ENCODE measurements at places on chromosomes 2 and 18.

DNA sequence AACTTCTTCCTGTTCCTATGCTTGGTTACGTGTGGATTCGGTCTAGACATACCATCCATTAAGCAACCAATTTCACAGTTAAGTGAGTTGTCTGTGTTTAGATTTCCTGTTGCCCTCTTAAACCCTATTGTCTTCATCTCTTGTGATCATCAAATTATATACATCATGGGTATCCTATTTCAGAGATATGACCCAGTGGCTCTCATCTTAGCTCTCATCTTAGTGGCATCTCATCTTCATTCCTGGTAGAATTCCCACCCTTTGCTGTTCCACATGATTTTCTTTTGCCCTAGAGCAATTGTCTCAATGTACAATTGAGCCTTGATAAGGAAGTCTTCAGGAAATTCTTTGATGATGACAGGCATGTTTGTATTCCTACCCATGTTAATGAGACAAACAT lies 29.4 kb upstream of the FN1 start:
- no peak for DNase-seq

GRCh38 chr2:2572393-2573204 lies 241.5 kb upstream of the MYT1L start:
- no peak for DNase-seq

DNA sequence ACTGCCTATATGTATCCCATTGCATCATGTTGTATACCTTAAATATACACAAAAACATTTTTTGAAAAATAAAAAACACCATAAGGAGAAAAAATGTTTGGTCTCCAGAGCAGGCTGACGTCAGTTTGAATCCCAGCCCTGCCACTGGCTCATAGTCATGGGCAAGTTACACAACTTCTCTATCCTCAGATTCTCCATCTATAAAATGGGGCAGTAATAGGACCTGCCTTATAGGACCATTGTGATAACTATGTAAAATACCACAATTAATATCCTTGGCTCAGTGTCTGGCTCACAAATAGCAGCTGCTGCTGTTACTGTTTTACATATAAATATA lies 135.6 kb downstream of the SMAD7 start:
- no peak for DNase-seq

GRCh38 chr2:239222706-239223309 lies 178.0 kb downstream of the HDAC4 start:
- DNase-seq, result no peak

DNA sequence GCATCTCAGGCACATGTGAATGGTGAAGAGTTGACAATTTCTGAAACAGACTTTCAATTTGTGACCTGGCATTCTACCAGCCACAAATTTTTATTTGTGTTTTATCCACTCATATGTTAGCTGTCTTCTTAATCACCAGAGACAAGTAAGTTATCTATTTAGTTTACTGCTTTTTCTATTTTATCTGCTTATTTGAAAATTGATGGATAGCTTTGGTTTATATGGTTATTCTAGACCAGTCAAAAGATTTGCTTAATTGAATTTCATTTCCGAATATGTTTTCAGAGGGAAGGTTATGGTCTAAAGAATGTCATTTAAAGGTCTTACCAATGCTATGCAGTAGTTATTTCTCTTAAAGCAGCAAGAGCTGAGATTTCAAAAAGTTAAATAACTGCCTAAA lies 43.5 kb upstream of the LRRTM1 start:
- DNase-seq, result no peak

DNA sequence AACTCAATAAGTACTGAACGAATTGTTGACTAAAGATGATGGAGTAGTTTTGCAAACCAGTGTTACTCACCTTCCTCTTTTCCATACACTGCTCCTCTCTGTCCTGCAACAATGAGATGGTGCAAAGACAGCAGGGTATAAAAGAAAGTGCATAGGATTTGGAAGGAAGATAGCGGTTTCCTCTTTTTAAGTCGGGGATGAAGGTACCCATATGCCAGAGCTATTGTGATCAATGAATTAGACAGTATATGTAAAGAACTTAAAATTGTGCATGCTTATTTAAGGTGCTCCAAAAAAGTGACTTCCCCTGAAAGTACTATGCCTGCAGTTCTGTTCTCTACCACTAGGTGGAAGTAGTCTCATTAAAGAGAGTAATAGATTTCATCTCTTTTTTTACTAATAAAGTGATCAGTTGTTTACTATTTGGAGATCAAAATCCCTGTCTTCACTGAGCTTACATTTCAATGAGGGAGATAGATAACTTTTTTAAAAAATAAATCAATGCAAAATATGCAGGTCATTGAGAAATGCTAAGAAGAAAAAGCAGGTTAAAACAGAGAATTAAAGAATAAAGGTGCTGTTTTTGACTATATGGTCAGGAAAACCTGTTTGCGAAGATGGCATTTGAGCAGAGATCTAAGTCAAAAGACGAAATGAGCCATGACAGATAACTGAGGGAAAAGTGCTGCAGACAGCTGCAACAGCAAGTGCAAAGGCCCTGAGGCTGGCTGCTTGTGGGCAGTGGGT lies 339.7 kb upstream of the SLC14A2 start:
- DNase-seq, result no peak

DNA sequence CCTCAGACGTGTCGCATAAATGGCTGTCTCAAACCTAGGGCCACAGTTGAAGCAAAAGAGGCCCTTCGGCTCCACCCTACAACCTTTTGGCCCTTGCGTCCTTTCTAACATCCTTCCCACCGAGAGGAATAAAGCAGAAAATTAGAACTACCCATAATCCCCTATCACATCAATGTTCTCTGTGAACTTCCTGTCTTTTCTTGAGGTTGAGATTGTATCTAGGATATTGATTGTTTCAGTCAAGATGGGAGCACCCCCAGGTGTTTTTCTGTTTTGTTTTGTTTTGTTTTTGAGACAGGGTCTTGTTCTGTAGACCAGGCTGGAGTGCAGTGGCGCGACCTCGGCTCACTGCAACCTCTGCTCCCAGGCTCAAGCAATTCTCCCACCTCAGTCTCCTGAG lies 23.6 kb downstream of the INPP5D start:
- DNase-seq, result no peak

DNA sequence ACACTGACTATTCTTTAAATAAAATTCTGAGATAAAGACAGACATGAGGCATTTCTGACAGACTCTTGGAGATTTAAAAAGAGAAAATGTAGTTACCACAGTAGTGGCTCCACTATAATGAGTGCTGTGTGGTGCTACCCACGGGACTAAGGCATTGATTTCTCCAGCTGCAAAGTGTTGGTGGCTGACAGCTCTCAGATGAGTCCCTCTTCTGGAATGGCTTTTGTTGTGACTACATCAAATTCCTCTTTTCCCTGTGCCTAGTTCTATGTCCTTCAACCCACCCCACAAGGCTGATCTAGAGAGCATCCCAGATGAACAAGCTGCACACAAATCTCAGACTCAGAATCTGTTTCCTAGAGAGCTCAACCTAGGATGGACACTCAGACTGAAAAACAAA lies 884.8 kb upstream of the ZEB2 start:
- no peak for DNase-seq

GRCh38 chr2:239826786-239827522 lies 198.2 kb downstream of the NDUFA10 start:
- no peak for DNase-seq

- DNase-seq, result no peak
Measured at GRCh38 chr18:10081492-10081891, 167.7 kb downstream of the VAPA start.

GRCh38 chr2:9846554-9846953 lies 3.3 kb downstream of the TAF1B start:
- DNase-seq, result no peak

All from T-helper 22 cell (primary cell).